Stimulated activated CD8-positive, alpha-beta memory T cell treated with anti-CD3 and anti-CD28 coated beads, Interleukin-7, amount 100 ng/mL, for 1 hour (primary cell): ENCODE measurements at places on chromosomes 2 and 18.

DNA sequence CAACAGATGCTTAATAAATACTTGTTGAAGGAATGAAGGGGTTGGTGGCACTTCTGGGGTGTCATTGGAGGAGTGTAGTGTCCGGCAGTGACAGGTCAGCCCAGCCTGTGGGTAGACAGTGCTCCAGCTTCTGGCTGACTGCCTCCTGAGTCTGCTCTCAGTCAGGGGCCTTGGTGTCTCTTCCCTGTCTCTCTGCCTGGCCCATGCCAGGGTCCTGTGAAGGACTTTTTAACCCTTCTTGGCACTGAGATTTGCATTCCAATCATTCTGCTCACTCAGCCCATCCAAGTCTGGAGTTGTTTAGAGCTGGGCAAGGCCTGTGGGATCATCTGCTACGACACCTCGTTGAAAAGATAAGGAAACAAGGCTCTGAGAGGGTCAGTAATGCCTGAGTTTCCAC is 1.4 kb upstream of the KCNK3 start:
- no peak for DNase-seq

DNA sequence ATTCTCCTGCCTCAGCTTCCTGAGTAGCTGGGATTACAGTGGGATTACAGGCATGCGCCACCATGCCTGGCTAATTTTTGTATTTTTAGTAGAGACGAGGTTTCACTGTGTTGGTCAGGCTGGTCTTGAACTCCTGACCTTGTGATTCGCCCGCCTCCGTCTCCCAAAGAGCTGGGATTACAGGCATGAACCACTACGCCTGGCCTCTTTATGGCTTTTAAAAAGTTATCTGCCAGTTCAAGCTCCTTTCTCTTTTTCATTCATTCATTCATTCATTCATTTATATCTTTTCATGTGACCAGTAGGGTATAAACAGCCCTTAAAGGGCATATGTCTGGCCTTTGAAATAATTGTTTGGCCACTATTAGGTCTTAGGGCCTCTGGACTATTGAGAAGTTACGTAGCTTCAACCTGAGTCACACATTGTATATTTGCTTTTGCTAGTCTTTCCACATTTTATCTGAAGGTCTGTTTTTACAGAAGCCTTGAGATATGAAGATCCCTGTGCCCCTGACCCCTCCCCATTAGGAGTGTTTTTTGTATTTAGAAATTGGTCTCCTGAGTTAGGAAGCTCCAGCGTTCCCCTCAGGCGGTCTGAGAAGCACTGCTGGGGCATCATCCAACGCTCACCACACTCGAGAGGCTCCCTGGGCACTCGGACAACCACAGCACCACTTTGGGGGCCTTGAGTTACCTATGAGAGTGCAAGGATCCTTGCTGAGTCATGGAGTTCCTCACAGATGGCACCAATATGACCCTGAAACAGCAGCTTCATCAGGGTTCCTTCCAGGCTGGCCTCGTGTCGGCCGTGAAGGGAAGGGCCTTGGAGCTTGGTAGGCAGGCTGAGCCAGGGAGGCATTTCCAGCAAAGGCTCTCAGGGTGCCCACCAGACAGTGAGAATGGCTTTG is 21.8 kb downstream of the FZD5 start:
- no peak for DNase-seq

- no peak for DNase-seq
Observed at GRCh38 chr2:160220026-160220425, 20.0 kb upstream of the ITGB6 start.

GRCh38 chr18:23799540-23799939 is 110.3 kb downstream of the LAMA3 start:
- no peak for DNase-seq

- DNase-seq, result no peak
Observed at GRCh38 chr18:23384778-23385736, 68.0 kb upstream of the RIOK3 start.

- no peak for DNase-seq
Observed at GRCh38 chr2:19209575-19210341, 148.7 kb downstream of the OSR1 start.

GRCh38 chr2:38850045-38850444 is 25.7 kb downstream of the DHX57 start:
- no peak for DNase-seq

- DNase-seq, result no peak
Observed at GRCh38 chr2:12212841-12213597, 466.6 kb downstream of the LPIN1 start.

DNA sequence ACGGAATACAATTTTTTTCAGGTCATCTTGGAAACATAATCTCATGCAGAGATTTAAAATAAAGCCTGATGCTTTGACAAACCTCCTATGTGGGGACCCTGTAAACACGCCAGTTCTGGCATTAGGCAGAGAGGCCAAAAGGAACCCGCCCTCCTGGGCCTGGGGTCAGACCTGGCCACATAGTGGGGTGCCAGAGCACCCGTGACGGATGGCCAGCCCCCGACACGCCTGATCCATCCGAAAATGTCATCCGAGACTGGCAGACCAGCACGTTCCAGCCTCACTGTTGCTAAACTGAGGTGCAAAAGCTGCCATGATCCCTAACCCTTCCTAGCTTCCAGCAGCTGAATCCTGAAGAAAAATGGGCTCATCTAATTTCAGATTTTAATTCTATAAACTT is 222.6 kb upstream of the SALL3 start:
- DNase-seq, result no peak

GRCh38 chr2:15359716-15360531 is 201.2 kb downstream of the NBAS start:
- no peak for DNase-seq

- DNase-seq, result no peak
Observed at GRCh38 chr2:52995424-52995823, 772.2 kb upstream of the CHAC2 start.

DNA sequence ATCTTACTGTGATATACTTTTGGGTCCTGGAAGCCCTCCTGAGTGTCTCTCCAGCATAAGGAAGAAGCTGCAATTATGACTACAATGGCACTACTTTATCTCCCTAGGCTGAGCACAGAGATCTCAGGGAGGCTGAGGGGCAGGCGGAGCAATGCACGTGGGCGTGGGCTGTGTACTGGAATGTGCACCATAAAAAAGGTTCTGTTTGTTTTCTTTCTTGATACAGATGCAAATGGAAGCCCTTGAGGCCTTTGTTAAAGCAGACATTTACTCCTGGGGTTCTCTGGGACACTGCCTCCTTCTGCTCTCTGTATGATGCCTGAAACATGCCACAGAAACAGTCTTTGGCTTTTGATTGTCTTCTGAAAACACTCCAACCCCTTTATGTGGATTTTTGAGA is 79.1 kb upstream of the DLX2 start:
- no peak for DNase-seq

GRCh38 chr2:54435325-54436226 is 20.6 kb upstream of the SPTBN1 start:
- no peak for DNase-seq
